Muscle of back (tissue), 13 donors: ENCODE measurements at places on chromosomes 2 and 18. TPM values are rescaled to one million over a fixed set of nuclear protein-coding genes. Genes with fewer than 3 reads are reported as not detected.
A peak's percentile ranks its signal among the peaks of the same experiment; 100 is the strongest.

The CPS1 gene
- polyA plus RNA-seq: 2.9 TPM

The SERPINB13 gene
- not detected for polyA plus RNA-seq

GRCh38 chr2:173300458-173300857 is 54.2 kb upstream of the CDCA7 start:
- DNase-seq: no peak

GRCh38 chr2:45256173-45256866 is 247.1 kb upstream of the SIX2 start:
- DNase-seq: peak; percentile 63

DNA sequence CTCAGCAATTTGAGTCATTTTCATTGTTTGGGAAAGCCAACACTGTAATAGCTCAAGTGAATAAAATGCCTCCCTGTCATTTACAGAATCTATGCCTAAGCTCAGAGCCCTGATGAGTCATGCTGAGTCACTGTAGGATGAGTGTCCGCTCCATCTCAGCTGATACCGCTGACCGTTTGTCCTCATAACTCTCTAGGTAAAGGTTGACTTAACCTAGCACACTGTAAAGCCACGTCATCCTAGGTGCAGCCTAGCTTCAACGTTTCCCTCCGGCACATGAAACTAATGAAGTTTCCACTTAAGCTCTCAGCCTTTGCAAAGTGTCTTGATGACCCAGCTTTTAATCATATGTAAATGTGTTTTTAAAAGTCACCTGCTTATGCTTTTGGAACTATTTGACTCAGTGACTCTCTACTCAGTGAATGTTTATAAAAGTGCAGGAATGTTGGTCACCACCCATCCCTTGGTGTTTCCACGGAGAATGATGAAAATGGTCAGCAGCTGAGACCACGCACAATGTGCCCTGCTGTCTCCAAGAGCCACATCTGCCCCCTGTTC is 154.0 kb downstream of the PMAIP1 start:
- peak; percentile 84 for DNase-seq
